ENCODE measurements at places on chromosomes 3 and 15. TPM values are rescaled to one million over a fixed set of nuclear protein-coding genes. Genes with fewer than 3 reads are reported as not detected.

GRCh38 chr15:74620636-74621545 lies 5.3 kb downstream of the CLK3 start:
- peaks cover 14% of the 10 kb centered on the region for H3K4me1 ChIP-seq
- no peak overlapping the region for H3K4me3 ChIP-seq
- H3K36me3 ChIP-seq, result no peaks in the 10 kb centered on the region
- peak; percentile 71 for DNase-seq
- no peak overlapping the region for H3K27ac ChIP-seq
- no peaks in the 10 kb centered on the region for H3K27me3 ChIP-seq

- peaks cover 13% of the 10 kb centered on the region for H3K27me3 ChIP-seq
- H3K27ac ChIP-seq, result no peak overlapping the region
- H3K36me3 ChIP-seq, result no peaks in the 10 kb centered on the region
- H3K4me3 ChIP-seq, result no peak overlapping the region
- no peak for DNase-seq
- H3K4me1 ChIP-seq, result no peaks in the 10 kb centered on the region
These were observed 96.1 kb upstream of the RASGRP1 start for GRCh38 chr15:38660738-38661137.

DNA sequence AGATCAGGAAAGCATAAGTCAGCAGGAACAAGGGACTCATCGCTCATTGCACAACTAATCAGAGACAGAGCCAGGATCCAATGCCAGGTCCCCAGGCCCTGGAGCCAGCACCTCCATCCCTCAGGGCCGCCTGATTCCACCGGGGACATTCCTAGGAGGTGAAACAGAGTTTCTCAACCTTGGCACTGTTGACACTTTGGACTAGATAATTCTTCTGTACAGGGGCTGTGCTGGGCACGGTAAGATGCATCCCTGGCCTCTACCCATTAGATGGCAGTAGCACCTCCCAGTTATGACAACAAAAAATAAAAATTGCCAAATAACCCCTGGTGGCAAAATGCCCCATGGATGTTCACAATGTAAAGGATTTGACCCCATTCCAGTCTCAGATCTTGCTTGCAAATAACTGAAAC lies 127.7 kb downstream of the MTHFS start:
- no peak overlapping the region for H3K4me3 ChIP-seq
- no peaks in the 10 kb centered on the region for H3K36me3 ChIP-seq
- no peaks in the 10 kb centered on the region for H3K27me3 ChIP-seq
- no peaks in the 10 kb centered on the region for H3K4me1 ChIP-seq

- no peaks in the 10 kb centered on the region for H3K27me3 ChIP-seq
- no peaks in the 10 kb centered on the region for H3K36me3 ChIP-seq
- peak; percentile 38 for DNase-seq
- H3K27ac ChIP-seq, result peak overlapping the region; percentile 94
These were observed 78.0 kb downstream of the CHCHD6 start for GRCh38 chr3:126781889-126782491.

DNA sequence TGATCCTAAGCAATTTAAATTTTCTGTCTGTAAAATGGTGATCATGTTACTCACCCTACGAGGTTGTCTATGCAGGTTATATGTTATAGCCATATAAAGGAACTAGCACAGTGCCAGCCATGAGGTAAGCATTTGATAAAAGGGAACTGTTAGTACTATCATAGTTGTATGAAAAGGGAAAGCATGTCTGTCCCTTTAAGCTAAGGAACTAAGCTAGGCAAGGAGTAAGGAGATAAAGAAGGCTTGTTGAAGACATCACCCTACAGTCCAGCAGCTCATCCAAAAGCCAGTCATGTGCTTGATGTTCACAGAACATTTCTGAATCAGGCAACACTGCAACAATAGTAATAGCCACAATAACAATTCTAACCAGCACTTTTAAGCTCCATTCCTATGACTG lies 243.9 kb downstream of the ZBTB20 start:
- no peaks in the 10 kb centered on the region for H3K36me3 ChIP-seq
- H3K27ac ChIP-seq, result no peak overlapping the region

DNA sequence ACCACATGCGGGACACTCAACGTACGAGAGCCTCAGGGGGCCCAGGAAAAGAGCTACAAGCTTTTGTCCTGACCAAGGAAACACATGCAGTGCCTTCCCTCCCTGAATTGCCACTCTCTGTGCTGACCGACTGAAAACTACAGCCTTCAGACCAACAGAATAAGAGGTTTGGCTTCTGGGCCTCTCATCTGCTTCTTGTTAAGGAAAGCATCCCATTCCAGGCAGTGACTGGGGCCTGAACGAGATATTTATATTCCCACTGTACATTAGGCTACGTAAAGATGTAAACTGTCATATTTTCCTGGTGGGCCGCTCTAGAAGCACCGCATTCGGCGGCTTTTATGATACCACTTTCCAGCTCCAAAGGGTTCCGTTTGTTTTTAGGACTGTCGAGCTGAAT lies 208.9 kb upstream of the TPM1 start:
- peak overlapping the region; percentile 78 for H3K27ac ChIP-seq
- H3K4me3 ChIP-seq, result no peak overlapping the region
- H3K36me3 ChIP-seq, result no peaks in the 10 kb centered on the region
- H3K4me1 ChIP-seq, result peaks cover 18% of the 10 kb centered on the region

- H3K27me3 ChIP-seq, result no peaks in the 10 kb centered on the region
- no peak overlapping the region for H3K4me3 ChIP-seq
These were observed 63.0 kb downstream of the CPN2 start for GRCh38 chr3:194287977-194288706.

DNA sequence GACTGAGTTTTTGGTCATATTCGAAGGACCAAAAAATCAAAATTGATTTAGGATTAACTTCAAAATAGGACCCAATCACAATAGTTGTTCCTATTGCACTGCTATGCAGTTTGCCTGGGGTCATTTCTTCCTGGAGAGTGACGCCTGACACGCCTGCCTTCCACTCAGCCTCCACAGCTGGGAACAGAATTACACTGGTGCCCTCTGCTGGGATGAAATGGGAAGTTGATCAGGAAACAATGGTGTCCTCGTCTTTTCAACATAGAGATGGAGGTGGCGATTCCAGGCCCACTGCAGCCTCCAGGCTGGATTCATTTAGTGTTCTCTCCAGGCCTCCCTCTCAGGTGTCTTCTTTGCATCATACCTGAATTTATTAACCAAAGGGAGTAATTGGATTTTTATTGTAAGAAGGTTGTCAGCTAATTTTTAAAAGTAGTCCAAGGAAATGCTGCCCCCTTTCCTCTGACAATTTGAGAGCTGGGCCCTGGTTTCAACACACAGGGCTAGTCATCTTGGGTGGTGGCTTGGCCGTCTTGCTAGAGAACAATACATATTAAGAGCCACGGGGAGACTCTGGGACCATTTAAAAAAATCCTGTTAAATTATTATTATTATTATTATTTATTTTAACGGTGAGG lies 69.7 kb downstream of the GAP43 start:
- no peaks in the 10 kb centered on the region for H3K36me3 ChIP-seq
- H3K4me3 ChIP-seq, result no peak overlapping the region
- no peaks in the 10 kb centered on the region for H3K4me1 ChIP-seq
- no peaks in the 10 kb centered on the region for H3K27me3 ChIP-seq
- DNase-seq, result peak; percentile 83

- peak overlapping the region; percentile 89 for H3K27ac ChIP-seq
- DNase-seq, result peak; percentile 36
- peaks cover 8% of the 10 kb centered on the region for H3K4me1 ChIP-seq
- peak overlapping the region; percentile 53 for H3K4me3 ChIP-seq
- H3K36me3 ChIP-seq, result no peaks in the 10 kb centered on the region
These were observed 363 bp downstream of the GTF2E1 start for GRCh38 chr3:120742849-120743365.

DNA sequence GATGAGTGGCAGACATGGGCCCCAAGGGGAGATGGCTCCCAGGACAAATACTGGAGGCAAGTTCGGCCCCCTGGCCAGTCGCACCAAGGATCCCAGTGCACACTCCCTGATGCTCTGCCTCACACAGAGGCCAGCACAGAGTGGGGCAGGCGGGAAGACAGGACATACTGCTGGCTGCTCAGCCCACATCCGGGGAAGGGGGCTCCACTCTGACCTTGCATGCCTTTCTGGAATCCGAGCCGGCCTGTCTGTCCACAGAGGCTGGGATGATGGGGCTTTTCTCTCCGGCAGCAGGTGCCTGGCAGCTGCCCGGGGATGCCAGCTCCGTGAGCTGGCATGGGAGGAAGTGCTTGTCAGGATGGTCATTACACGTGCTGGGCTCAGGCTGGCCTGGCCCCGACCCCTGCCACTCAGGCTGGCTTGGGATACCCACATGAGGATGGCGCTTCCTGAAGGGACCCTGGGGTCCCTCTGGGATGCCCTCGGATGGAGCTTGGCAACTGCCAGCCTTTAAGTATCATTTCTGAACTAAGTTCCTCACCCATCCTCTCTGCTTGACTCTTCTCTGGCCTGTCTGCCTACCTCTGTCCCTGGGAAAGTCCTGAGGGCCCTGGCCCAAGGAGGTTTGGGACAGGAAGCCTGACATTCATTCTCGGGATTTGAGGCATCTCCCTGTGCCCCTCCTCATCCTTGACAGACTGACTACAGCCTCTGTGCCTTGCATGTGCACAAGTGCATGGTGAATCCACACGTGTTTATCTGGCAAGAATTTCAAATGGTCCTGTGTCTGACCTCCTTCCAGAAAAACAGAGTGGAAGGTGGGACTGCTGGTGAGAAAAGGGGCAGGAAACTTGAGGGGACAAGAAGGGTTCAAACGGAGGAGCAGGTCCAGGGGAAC lies 46.5 kb downstream of the EXOG start:
- H3K27me3 ChIP-seq, result no peaks in the 10 kb centered on the region
- no peak for DNase-seq
- H3K27ac ChIP-seq, result no peak overlapping the region
- H3K4me1 ChIP-seq, result no peaks in the 10 kb centered on the region

- no peaks in the 10 kb centered on the region for H3K27me3 ChIP-seq
- no peak for DNase-seq
- H3K4me3 ChIP-seq, result no peak overlapping the region
- H3K4me1 ChIP-seq, result peaks cover 23% of the 10 kb centered on the region
- no peaks in the 10 kb centered on the region for H3K36me3 ChIP-seq
These were observed 5.1 kb downstream of the PHLDB2 start for GRCh38 chr3:111863942-111864694.

- H3K27me3 ChIP-seq, result no peaks in the 10 kb centered on the region
- no peaks in the 10 kb centered on the region for H3K36me3 ChIP-seq
- H3K27ac ChIP-seq, result peak overlapping the region; percentile 98
- peak; percentile 31 for DNase-seq
- peak overlapping the region; percentile 62 for H3K4me3 ChIP-seq
- H3K4me1 ChIP-seq, result peaks cover 11% of the 10 kb centered on the region
These were observed 874 bp downstream of the INO80 start for GRCh38 chr15:41115161-41115651.

DNA sequence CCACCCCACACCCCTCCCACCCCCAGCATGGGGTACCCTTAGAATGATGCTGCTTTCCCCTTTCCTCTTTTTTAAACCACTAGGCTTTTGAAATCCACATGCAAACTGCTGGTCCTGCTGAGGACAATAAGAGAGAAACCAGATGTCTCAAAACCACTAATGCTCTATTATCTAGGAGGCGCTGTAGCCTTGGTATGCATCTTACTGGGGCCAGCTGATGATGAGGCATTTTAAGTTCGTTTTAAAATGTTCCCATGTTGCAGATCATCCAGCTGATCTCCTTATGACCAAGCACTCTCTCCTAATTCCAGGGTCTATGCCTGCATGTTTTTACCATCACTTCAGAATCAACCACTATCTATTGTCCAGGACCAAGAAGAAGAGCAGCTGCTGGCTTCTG lies 1.3 kb downstream of the NME9 start:
- no peaks in the 10 kb centered on the region for H3K36me3 ChIP-seq
- peak; percentile 24 for DNase-seq
- no peaks in the 10 kb centered on the region for H3K27me3 ChIP-seq
- no peak overlapping the region for H3K4me3 ChIP-seq

GRCh38 chr3:131794766-131795388 lies 239.9 kb downstream of the CPNE4 start:
- H3K4me1 ChIP-seq, result no peaks in the 10 kb centered on the region
- H3K27ac ChIP-seq, result peak overlapping the region; percentile 36
- H3K4me3 ChIP-seq, result no peak overlapping the region
- H3K36me3 ChIP-seq, result no peaks in the 10 kb centered on the region
- peak; percentile 70 for DNase-seq
- peaks cover 5% of the 10 kb centered on the region for H3K27me3 ChIP-seq

- H3K36me3 ChIP-seq, result no peaks in the 10 kb centered on the region
- H3K4me3 ChIP-seq, result no peak overlapping the region
- peaks cover 9% of the 10 kb centered on the region for H3K4me1 ChIP-seq
- peak; percentile 38 for DNase-seq
- peak overlapping the region; percentile 70 for H3K27ac ChIP-seq
These were observed 60.9 kb downstream of the STRIT1 start for GRCh38 chr3:155232605-155233004.

CCR2 gene
- 0.04 TPM for total RNA-seq

SKOR1 gene
- 0.12 TPM for total RNA-seq

PLSCR5 gene
- total RNA-seq, result 0.60 TPM

ACTL6A gene
- 56.8 TPM for total RNA-seq

FBXL2 gene
- total RNA-seq, result 11.7 TPM

FBLN2 gene
- total RNA-seq, result 73.8 TPM
